ENCODE measurements at places on chromosomes 7 and 10.
A peak's percentile ranks its signal among the peaks of the same experiment; 100 is the strongest.

- DNase-seq = no peak
These were observed 2.6 kb downstream of the PGAM1 start for GRCh38 chr10:97428572-97428981.

DNA sequence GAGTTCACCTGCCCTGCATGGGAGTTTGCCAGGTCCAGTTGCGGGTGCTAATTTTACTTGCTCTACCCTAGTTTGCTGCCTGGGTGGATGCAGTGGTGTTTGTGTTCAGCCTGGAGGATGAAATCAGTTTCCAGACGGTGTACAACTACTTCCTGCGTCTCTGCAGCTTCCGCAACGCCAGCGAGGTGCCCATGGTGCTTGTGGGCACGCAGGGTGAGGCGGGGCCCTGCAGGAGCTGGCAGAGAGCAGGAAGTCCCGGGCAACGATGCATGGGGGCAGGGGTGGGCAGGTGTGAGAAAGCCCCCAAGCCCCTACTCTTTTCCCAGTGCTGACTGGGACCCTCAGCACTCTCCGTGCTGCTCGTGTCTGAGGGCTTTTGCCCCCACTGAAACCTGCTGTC is 31.3 kb downstream of the AGAP3 start:
- DNase-seq = peak; percentile 35

DNA sequence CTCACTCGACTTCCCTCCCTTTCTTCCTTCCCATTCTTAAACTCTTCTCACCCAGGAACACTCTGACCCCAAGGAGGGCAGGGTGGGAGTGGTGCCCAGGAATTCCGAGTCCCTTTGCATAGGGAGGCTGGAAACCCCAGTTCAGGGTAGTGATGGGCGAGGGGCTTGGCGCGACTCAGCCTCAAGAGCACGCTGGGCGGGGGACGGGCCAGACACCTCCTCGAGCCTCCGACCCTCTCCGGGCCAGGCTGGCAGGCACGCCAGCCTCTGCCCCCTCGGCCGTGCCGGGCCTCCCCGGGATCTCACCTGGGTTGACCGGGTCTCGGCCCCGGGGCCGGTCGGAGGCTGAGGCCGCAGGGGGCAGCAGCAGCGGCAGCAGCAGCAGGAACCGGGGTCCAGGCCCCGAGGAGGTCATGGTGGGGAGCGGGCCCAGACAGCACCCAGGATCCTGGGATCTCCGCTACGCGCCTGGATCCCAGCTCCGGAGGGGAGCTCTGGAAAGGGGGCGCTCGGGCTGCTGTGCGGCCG is 457 bp downstream of the PLOD3 start:
- no peak for DNase-seq

DNA sequence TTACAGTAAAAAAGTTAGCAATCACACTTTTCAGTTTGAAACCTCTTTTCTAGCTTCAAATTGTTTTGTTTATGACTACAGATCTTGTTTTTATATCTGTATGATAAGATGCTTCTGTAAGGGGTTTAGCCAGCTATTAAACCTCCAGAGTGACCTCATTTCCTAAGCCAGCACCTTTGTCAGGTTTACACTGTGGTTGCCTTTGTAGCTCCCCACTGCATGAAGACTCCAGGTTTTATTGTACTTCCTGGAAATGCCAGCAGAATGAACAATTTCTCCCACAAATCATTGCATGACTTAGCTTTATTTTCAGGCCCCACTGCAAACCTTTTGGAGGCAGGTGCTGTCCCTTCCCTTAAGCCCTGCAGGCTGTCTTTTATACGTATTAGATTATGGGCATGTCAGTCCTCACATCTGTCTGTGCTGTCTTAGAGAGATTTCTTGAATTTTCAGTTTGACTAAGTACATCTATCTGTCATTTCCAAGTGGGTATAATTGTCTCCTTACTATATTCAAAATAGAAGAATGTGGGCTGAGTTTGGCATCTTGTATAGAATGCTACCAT is 8.2 kb upstream of the AGR3 start:
- no peak for DNase-seq

DNA sequence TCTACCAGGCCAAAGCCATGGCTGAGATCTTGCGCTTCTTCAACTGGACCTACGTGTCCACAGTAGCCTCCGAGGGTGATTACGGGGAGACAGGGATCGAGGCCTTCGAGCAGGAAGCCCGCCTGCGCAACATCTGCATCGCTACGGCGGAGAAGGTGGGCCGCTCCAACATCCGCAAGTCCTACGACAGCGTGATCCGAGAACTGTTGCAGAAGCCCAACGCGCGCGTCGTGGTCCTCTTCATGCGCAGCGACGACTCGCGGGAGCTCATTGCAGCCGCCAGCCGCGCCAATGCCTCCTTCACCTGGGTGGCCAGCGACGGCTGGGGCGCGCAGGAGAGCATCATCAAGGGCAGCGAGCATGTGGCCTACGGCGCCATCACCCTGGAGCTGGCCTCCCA is 142.7 kb downstream of the GRM3 start:
- DNase-seq = no peak

GRCh38 chr10:411603-412002 is 276.3 kb downstream of the ZMYND11 start:
- DNase-seq = no peak

- DNase-seq = no peak
These were observed 39.1 kb upstream of the ABLIM1 start for GRCh38 chr10:114697061-114697598.

GRCh38 chr10:69750011-69750373 is 51.7 kb upstream of the COL13A1 start:
- no peak for DNase-seq

GRCh38 chr10:105598207-105598606 is 957.1 kb downstream of the SORCS3 start:
- no peak for DNase-seq

DNA sequence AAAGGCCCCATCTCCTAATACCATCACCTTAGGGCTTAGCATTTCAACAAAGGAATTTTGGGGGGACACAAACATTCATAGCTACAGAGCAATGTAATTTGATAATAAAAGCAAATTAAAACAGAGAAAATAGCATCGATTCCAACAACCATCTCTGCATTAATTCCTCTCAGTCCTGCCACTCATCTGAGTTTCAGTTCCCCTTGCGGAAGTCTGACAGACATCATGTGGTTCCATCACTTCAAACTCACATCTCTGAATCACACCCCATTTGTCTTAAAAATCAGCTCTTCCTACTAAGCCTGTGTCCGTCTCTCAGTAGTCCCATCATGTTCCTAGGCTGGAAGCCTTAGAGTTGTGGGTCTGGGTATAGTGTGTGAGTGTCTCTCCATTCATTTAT is 3.6 kb downstream of the ADCK2 start:
- no peak for DNase-seq

DNA sequence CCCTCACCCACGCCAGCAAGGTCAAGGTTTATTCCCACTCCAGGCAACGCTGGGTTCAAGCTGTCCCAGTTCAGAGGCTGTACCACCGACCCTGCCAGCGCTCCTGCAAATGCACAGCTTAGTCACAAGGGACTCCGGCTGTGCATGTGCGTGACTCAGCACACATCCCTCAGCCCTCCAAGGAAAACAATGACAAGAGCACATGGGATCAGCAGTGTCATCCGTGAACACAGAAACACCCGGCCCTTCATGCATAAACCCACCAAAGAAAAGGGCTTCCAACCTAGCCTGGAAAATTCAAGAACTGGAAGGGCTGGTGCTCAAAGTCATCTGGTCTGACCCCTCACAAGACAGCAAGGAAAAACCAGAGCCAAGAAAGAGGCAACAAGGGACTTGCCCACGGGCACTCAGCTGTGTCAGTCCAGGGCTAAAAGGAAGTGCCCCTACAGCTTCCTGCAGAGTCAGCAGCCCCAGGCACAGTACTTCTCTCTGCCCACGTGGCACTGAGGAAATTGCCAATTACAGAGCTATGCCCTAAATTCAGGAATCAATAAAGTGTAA is 106.1 kb downstream of the KCNMA1 start:
- DNase-seq = no peak

DNA sequence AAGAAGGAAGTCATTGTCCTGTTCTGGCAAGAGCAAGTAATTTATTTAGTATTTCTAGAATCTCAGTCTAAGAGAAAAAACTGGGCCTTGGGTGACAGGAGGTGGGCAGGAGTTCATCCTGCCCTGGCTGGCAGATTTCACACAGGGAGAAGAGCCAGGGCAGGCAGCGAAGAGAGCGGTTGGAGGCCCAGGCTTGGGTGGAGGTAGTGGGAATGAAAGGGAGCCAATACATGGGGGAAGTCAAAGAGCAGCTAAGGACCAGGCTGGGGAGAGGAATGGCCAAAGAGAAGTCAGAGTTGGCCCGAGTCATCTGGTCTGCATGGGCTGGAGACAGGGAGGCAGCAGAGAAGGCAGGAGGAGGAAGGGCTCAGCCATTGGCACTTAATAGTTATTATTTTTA is 51.4 kb downstream of the HECW1 start:
- DNase-seq = no peak

DNA sequence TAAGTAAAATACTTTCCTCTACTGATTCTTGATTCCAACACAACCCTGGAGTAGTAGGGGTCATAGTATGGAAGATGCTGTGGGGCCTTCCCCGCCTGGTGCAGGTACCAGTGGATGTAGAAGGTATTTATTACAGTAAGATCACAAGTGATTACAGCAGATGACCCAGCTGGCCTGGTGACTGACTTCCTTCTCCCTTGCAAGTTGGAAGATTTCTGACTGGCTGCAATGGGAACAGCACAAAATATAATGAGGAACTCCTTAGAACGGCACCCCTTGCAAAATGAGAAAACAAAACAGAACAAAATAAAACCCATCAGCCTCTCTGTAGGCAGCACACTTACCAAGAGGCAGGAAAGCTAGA is 61.7 kb upstream of the TARP start:
- DNase-seq = no peak

DNA sequence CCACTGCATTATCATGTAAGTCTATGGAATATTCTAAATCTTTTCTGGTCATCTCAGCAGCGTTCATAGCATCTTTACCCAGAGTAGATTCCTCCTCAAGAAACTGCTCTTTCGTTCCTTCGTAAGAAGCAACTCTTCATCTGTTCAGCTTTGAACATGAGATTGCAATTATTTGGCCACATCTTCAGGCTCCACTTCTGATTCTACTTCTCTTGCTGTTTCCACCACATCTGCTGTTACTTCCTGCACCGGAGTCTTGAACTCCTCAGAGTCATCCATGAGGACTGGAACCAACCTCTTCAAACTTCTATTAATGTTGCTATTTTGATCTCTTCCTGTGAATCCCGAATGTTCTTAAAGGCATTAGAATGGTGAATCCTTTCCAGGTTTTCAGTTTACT is 12.7 kb downstream of the CHST12 start:
- DNase-seq = no peak

- no peak for DNase-seq
These were observed 31.2 kb downstream of the XPNPEP1 start for GRCh38 chr10:109892117-109892516.

DNA sequence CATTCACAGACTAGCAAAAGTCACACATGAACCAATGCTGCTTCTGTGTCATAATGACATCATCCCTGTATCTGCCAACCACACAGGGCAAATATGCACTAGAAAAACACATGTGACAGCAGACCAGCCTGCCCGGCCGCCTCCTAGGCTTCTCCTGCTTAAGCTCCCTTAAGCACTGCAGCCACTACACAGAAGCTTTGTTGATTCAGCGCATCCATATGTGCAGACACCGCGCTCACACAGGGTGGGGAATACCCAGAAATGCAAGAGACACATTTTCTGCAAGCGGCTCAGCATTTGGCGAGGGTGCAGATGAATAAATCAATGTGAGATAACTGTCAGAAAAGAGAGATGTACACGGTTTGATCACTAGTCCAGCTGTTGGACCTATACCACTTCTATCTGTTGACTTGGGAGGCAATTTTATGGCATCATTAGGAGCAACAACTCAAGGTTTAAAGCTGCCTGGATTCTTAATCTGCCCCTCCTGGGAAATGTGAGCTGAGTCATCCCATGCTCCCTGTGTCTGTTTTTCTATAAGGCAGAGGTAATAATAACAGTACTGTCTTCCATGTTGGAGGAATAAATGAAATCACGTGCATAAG is 33.4 kb downstream of the CPXM2 start:
- DNase-seq = no peak

DNA sequence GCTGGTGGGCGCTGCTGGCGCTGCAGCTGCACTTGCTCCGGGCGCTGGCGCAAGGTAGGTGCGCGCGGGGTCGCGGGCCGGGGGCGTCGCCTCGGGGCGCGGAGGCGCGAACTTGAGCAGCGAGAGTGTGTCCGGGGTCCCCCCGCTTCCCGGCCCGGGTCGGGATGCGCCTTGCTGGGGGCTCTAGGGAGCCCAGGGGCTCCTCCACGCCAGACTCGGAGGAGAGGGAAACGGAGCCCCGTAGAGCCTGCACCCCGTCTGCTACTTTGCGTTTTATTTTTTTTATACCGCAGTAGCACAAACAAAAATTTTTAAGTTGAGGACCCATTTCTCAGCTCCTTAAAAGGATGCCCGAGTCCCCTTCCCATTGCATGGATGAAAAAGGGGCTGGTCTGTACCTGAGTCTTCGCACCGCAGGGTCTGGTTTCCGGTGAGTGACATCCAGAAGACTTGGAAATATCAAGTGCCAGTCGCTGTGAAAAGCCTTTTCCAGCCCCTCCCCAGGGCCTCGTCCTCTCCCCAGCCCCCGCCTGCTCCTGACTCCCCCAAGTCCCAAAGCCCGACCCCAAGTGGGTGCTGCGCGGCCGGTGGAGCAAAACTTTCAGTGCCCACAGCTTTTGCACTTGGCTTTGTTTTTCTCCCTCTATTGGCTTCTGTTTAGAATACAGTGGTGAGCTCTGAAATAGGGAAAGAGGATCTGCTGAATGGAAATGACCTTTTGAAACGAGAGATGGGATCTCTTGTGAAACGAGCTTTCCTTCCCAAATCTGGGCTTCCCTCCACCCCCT is 973 bp downstream of the SDK1 start:
- no peak for DNase-seq

- DNase-seq = no peak
These were observed 109.3 kb downstream of the TCF7L2 start for GRCh38 chr10:113059371-113059780.

- no peak for DNase-seq
These were observed 222.9 kb upstream of the MKLN1 start for GRCh38 chr7:131104596-131105293.

GRCh38 chr10:34638406-34639054 is 176.6 kb downstream of the PARD3 start:
- DNase-seq = peak; percentile 40

DNA sequence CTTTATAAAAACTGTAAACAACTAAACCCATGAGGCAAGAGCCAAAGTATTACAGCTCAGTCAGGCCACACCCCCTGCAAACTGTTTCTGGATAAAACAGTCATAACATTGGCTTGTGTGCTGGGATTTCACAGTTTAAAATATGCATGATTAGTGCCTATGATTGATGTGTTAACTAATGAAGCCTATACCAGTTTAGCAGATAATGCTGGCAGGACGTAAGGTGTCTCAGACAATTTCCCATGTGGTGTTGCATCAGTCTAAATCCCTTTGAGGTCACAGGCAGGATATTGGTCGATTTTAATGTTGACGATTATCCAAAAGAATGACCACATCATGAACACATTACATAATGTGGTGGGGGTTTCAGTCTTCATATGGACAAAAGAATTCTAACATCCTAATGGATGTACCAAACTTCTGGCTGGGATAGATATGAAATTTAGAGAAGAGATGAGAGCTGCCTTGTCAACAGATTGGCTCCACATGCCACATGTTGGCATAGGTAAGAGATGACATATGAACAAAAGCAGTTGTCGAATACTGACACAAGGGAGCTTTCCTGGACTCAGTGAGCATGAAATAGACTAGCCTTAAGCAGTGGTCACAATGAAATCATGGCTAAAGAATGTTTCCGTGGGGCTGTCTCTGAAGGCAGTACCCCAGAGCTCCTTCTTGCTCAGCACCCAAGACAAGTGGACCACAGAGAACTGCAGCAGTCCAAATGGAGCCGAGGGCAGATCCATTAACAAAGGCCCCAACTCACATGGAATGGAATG is 445.6 kb downstream of the GFRA1 start:
- DNase-seq = no peak

GRCh38 chr7:148021507-148022045 is 569.0 kb upstream of the C7orf33 start:
- DNase-seq = no peak
